ENCODE measurements at places on chromosomes 6 and 20.

DNA sequence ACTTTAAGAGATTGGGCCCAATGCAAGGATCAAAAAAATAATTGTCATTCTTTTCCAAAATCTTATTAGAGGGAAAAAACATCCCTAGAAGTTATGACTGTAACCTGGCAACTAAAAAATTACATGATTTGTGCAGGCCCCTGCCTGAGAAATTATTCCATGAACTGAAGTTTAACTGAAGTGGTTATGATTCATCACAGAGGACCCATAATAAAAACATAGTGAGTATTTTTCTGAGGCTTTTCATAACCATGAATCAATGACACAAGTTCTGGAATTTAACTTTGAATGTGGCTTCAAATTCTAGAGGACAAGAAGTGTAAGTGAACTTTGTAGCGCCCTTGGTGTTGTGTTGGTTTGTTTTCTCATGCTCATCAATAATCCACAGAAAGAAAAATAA, 31.1 kb upstream of the CARMIL1 start:
- DNase-seq: peak; percentile 40

DNA sequence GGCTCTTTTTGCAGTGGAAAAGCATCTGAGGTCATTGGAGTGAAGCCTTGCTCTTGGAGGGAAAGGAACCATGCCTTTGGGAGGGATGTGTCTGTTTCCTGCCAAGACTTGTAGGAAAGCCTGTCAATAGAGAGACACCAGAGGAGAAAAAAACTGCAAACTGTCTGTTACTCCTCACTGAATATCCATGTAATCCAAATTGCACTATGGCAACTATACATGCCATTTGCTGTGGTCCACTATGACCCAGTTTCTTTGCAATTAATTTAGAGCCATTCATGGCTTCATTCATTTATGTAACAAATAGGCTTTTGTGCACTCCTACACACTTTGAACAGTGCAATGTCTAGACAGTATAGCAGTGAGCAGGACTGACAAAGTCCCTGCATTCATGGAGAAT, 296.5 kb downstream of the SLC35F1 start:
- no peak for DNase-seq

DNA sequence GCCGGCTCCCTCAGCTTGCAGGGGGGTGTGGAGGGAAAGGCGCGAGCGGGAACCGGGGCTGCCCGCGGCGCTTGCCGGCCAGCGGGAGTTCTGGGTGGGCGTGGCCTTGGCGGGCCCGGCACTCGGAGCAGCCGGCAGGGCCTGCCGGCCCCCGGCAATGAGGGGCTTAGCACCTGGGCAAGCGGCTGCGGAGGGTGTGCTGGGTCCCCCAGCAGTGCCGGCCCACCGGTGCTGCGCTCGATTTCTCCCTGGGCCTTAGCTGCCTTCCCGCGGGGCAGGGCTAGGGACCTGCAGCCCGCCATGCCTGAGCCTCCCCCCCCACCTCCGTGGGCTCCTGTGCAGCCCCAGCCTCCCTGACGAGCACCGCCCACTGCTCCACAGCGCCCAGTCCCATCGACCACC, 514.5 kb upstream of the GJE1 start:
- DNase-seq: no peak

GRCh38 chr6:146891615-146892265, 293.0 kb downstream of the ADGB start:
- DNase-seq: peak; percentile 36

GRCh38 chr6:5072440-5072839, 12.7 kb upstream of the PPP1R3G start:
- no peak for DNase-seq

GRCh38 chr6:45742591-45742990, 273.1 kb downstream of the CLIC5 start:
- DNase-seq: no peak

DNA sequence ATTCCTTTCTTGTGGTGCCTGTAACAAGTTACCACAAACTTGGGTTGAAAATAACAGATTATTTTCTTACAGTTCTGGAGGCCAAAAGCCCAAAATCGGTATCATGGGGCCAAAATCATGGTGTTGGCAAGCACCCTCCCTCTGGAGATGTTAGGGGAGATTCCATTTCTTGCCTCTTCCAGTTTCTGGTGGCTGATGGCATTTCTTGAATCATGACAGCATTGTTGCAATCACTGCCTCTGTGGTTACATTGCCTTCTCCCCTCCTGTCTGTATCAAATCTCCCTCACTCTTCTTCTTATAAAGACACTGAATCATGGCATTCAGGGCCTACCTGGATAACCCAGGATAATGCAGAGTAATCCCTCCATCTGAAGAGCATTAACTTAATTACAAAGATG, 17.9 kb upstream of the TENT5A start:
- DNase-seq: no peak

GRCh38 chr20:10854976-10855375, 181.2 kb upstream of the JAG1 start:
- no peak for DNase-seq

- peak; percentile 24 for DNase-seq
Observed at GRCh38 chr6:4665489-4666417, 110.5 kb upstream of the CDYL start.

- DNase-seq: no peak
Observed at GRCh38 chr6:89952105-89952671, 57.9 kb downstream of the GJA10 start.

DNA sequence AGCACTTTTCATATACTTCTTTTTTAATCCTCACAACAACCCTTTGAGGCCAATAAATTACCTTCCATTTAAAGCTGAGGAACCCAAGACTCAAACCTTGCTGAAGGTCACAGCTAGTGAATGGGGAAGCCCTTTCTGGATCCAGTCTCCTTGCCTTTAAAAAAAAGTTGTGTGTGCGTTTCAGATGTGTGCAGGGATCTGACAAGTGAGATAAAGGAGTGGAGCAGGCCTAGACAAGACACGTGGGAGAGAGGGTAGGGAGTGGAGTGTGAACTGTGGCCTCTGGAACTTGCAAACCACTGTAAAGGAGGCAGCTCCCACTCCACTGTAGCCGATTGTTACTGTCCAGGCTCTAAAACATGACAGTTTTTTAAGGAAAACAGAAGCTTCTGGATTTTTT, 1.9 kb downstream of the KLHL32 start:
- DNase-seq: no peak

- DNase-seq: no peak
Observed at GRCh38 chr6:50362706-50363105, 313.0 kb upstream of the DEFB112 start.

DNA sequence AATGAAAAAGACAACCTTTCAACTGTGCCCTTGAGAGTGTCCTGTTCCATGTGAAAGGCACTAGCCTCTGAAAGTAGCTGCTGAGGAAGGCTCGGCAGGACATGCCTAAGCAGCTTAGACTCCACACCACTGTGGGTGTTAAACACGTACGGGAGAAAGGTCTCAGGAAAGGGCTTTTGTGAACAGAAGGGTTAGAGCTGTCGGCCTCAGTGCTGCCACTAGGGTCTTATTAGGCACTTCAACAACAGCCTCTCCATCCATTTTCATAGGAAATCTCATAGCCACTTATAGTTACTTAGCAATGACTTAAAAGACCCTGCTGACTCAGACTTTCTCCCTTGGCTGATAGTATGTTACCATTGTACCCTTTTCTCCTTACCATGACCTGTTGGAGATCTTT, 662.8 kb downstream of the TBC1D32 start:
- DNase-seq: no peak

DNA sequence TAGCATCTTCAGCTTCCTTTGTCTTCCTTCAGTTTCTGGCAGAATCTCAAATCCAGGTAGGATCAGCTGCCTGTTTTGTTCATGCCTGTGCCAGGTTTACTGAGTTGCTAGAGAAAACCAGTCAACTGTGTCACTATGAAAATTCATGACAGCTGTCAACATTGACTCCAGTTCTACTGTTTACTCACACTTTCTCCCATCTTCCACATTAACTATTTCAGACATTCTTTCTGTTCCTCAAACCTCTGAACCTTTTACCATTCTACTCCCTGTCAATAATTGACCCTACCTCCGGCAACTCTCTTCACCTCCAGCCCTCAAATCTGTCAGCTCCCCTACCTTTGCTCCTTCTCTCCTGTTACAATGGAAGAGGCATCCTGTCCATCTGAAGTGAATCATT, 8.5 kb downstream of the ENPP4 start:
- no peak for DNase-seq

DNA sequence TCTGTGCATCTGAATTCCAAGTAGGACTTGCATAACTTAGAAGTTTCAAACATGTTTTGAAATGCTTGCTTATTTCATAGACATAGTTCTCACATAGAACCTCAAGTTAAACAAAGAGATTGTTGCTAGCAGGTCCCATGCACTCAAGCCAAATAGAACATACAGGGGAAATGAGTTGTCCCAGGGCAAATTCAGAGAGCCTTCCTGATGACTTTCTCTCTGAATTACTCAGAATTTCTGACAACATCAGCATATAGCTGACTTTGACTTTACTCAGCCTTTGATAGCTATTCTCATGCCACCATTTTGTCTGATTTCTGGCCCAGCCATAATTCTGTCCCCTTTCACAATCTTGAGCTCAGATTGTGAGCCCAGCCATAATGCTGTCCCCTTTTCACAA, 333.2 kb upstream of the PLCB4 start:
- no peak for DNase-seq

- no peak for DNase-seq
Observed at GRCh38 chr20:33832103-33832804, 21.1 kb downstream of the CHMP4B start.

DNA sequence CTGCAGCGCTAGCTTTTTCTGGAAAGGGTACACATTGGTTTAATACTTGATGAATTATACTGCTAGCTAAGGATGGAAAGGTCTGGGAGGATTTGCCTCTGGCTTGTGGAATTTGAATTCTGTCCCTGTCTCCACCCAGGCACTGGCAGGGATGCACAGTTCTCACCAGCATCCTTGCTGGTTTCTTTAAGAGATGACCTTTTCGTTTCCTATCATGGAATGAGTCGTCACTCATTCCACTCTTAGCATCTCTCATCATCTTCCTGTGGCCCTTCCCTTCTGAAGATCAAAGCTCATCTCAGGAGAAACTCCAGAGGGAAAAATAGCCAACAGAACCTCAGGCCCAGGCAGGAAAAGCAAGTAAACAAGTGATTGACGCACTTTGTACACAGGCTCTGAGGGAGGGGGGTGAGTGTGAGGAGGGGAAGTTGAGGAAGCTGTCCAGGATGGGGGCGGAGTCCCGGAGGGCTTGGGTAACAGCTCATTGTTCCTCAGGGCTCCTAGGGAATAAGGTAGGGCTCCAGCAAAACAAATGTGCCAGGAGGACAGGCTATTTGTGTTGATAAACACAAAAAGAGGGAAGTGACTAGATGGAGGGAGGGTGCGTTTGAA, 25.7 kb upstream of the SAYSD1 start:
- no peak for DNase-seq

DNA sequence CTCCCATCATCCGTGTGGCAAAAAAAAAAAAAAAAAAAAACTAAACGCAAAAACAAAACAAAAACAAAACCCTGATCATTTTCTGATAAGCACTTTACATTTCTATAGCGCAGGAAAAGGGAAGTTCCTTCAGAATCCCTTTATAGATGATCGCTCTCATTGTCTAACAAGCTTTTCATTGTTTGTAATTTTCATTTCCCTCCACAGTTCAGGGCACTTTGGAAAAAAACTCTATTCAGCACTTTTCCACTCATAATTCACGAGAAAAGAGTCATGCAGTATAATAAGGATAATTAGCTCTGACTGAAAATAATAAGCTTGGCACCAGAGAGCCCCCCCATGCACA, 89.4 kb upstream of the ATXN1 start:
- DNase-seq: no peak

DNA sequence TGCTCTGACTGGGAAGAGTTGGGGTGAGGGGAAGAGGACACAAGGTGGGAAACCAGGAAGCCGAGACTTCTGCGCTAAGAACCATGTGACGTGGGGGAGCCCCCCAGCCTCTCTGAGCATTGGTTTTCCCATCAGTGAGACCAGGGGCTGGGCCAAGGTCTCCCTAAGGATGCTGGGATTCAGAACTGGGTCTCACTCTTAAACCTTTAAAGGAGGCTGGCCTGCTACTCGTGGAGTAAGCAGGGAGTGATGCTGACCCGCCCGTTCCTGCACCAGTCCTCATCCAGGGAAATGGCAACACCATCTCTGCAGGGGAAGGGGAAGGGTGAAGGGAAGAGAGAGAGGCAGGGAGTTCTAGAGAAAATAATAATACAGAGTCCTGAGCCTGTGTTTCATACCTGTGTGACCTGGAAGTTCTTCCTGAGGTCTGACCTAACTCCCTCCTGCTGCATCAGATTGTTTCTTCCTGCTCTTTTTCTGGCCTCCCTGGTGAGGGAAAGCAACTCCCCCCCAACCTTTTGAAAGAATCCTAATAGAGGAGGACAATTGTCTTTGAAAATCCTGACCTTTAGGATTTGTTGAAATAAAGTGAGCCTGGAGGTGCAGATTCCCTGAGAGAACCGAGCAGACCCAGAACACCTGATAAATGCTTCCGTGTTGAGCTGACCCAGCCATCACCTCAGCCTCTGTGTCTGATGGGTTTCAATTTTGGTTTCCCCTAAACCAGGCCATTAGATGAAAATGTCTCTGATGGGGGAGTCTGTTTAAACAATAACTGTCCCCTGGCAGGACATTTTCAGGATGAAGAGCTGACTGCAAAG, 3.0 kb upstream of the GRM4 start:
- no peak for DNase-seq

DNA sequence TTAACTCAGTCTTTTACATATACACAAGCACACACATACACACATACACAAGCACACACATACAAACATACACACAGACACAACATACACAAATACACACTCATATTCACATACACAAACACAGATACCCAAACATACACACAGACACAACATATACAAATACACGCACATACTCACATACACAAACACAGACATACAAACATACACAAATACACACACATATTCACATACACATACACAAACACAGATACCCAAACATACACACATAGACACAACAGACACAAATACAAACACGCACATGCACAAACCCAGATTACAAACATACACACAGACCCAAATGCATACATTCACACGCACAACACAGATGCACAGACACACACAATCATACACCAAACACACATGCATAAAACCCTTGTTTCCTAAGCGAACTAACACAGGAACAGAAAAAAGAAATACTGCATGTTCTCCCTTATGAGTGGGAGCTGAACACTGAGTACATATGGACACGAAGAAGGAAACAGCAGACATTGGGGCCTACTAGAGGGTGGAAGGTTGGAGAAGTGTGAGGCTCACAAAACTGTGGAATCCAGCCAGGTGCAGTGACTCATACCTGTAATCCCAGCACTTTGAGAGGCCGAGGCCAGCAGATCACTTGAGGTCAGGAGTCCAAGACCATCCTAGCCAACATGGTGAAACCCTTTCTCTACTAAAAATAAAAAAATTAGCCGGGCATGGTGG, 34.2 kb downstream of the PIM1 start:
- DNase-seq: peak; percentile 13

DNA sequence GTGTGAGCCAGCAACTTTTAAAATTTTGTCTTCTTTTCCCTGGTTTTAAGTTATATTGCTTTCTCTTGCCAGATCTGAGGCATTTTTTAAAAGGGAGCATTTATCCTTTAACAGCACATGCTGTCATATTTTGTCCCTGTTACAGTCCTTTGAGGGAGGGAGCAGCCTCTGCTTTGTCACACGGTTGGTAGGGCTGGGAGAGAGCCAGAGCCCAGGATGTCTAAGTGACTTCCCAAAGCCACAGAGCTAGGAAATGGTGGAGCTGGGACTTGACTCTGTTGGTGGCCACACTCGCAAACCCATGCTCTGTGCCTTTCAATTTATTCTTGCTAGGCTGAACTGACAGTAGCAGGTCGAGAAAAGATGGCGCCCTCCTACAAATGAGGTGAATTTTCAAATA, 80.4 kb upstream of the IYD start:
- DNase-seq: no peak

All from fibroblast of gingiva (primary cell).